GM13976 (cell line): ENCODE measurements at places on chromosomes 13 and 19.

DNA sequence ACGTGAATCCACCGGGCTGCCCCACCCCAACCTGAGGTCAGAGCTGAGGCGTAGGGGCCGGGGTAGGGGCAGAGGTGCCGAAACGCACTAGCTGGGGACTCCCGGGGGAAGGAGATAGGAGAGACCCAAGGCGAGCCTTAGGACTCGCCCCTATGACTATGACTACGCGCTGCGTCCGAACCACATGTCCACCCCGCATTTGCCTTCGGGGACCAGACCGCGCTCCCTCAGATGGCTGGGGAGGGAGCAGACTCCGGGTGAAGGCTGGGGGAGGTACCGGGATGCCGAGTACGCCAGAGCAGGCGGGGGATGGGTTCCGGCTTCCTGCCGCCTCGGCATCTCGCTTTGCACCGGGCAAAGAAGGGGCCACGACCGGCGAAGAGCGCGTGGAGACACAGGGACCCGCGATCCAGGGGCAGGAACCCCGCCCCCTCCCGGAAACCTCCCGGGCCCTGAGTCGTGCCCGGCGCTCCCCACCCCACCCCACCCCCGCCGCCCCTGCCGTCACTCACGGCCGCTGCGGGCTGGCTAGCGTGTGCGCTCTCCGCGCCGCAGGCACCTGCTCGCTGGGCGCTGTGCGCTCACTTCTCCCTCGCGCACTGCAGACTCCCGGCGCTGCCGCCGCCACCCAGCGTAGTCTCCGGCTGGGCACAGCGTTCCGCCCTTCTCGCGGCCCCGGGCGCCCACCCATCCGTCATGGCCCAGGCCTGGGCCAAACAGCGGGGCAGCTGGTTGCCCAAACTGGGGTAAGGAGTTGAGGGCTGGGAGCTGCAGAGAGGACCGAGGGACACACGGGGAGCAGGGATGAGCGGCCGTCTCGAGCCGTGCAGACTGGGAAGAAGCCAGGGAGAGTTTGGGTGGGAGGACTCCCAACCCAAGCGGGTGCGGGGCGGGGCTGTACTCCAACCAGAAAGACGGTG, 622 bp upstream of the VSTM2B start:
- DNase-seq: no peak

GRCh38 chr19:46713781-46714443, 3.0 kb downstream of the PRKD2 start:
- DNase-seq: peak; percentile 85

DNA sequence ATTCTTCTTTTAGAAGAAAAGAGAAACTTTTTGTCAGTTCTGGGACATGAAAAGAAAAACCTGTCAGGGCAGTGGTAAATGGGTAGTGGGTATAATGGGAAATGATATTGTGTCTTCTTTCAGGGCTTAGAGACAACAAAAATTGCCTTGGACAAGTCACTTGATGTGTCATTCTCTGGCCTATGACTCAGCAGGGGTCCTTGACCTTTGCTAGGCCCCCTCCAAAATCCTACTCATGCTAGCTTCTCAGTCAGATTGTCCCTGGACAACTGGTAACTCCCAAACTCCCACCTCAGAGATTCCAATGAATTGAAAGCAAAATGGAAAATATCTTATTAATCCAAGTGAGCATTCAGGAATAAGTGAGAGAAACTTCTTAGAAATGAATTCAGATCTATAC, 258.8 kb upstream of the SPRY2 start:
- DNase-seq: no peak

DNA sequence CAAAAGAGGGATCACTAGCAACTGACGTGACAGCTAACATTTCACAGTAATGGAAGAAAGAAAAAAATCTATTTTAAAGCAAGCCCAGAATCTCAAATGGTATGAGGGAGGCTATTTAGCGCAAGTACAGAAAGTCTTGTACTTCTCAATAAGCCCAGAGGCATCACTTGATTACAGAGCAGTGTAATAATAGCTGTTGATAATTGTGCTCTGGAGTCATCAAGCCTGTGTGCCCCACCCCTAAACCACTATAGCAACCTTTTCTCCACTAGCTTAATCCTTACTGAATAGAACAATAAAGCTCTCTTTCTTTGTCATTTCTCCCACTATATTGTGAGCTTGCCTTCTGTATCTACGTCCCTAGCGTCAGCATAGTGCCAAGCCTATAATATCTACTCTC, 56.6 kb downstream of the FREM2 start:
- DNase-seq: no peak

DNA sequence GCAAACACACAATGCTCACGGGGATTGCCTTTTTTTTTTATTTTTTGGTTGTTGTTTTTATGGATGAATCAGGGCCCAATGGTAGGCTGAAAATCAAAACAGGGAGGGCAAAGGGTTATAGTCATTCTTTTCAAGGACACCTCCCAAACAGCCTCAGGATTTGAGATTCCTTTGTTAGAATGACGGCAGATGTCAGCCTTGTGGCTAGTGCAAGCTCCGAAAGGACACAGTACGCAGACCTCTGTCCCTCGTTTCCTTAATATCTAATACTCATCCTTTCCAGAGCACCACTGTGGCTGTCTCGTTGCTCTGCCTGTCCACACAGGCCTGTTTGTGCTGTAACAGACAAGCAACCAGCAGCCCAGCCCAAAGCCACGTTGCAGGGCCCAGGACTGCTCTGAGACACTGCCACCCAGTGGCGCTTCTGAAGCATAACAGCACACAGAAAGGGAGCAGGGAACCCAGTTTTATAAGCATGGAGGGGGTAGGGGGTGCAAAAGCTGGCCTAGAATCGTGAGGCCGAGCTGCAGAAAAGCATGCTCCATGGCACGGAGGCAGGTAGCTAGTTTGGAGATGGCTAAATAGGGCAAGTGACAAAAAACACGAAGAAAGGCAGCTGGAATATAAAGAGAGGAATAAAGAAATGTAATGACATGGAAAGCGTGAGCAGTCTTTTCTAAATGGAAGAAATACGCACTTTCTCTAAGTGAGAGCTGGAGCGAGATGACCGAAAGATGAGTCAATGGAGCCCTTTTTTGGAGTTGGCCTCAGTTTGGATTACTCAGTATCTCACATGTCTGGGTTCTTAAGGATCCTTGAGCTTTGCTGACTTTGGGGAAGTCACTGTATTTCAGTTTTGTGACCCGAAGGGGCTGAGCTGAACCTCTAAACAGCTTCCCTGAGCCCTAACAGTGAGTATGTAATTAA, 40.7 kb upstream of the MEDAG start:
- peak; percentile 81 for DNase-seq

DNA sequence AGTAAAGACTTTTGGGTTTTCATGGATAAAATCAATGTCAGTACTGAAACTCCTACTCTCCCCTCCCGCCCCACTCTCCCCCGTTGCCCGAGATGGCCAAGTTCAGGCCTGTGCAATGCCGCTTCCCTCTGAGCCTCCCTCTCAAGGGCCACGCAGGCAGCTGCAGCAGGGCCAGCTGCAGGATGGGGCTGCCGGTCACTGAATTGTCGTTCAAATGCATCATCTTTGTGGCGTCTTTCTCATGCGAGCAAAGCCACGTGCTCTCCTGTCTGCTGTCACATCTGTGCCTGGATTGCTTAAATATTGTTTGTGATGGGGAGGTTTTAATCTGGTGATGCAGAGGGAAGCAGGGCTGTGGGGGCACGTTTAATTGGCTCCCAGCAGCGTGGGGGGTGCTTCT, 26.6 kb downstream of the SHISA2 start:
- DNase-seq: no peak

- DNase-seq: no peak
These were observed 169.5 kb downstream of the NUFIP1 start for GRCh38 chr13:44819772-44820171.

GRCh38 chr13:45316338-45316737, 24.6 kb downstream of the TPT1 start:
- DNase-seq: no peak

GRCh38 chr13:20608438-20609020, 41.6 kb downstream of the IFT88 start:
- no peak for DNase-seq

DNA sequence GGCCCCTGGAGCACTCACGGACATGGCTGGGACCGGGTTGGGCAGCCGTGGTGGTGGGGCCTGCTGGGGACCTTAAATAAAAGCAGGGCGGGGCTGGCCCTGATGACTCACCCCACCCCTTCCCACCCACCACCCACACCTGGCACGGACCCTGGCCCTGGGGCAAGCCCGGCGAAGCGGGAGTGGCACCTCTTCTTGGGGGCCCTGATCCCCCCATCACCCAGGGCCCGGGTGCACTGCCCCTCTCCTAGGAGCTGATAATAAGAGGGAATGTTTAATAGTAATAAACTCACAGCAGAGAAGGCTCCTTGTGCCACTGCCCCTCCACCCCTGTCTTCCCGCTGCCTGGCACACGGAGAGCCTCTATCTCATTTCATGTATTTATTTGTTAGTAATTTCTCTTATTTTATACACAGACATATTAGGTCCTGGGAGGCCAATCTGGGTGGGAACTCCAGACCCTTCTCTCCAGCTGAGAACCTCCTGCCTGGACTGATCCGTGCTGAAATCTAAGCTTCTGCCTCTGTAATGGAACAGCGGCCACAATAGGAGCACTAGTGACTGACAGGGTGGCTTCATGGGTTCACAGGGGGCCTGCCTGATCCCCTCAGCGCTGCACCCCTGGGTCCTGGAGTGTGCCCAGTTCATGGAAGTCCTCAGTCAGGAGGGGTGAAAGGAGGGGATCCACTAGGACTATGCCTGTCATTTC, at the start of gene LGALS7:
TSS of gene LGALS7 (minus strand) at position 49 of the 709 bp plus-strand sequence. CDS start at position 24, 25 bp downstream.
- DNase-seq: no peak

GRCh38 chr13:41568143-41568971, 111.0 kb downstream of the RGCC start:
- no peak for DNase-seq

DNA sequence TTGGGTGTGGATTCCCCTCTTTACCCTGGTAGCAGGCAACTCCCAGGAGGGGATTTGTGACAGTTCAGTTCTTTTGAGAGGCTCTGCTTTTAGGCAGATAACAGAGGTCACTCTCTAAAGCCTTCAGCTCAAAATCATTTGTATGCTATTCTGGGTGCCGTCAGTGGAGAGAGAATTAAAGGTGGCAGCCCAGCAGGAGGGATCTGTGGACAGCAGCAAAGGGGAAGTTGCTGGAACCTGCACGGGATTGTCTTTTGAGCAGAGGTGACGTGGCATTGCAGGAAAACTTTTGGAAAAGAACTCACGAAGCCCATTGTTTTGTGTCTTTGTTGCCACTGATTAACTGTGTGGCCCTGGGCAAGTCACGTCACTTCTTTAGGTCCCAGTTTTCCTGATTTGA, 62.4 kb upstream of the C1QTNF9 start:
- no peak for DNase-seq

DNA sequence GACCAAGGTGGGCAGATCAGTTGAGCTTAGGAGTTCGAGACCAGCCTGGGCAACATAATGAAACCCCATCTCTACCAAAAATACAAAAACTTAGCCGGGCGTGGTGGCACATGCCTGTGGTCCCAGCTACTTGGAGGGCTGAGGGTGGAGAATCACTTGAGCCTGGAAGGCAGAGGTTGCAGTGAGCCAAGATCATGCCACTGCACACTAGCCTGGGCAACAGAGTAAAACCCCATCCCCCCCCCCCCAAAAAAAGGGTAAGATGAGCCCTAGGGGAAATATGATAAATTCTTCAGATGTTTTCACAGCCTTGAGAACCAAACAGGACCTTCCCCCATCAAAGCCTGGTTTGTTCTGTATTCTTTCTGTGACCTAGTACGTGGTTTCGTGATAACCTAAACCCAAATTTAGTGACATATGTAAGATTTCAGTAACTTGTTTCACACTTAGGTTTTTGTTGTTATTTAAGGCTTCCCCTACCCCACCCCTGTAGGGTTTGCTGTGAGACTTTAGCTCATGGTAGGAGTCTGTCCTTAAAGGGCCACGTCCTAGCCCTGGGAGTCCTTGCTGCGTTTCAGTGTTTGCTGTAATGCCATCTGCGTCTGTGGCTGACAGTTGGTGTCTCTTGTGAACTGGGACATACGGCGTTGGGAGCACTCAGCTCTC, 49.6 kb downstream of the MYO9B start:
- peak; percentile 79 for DNase-seq

DNA sequence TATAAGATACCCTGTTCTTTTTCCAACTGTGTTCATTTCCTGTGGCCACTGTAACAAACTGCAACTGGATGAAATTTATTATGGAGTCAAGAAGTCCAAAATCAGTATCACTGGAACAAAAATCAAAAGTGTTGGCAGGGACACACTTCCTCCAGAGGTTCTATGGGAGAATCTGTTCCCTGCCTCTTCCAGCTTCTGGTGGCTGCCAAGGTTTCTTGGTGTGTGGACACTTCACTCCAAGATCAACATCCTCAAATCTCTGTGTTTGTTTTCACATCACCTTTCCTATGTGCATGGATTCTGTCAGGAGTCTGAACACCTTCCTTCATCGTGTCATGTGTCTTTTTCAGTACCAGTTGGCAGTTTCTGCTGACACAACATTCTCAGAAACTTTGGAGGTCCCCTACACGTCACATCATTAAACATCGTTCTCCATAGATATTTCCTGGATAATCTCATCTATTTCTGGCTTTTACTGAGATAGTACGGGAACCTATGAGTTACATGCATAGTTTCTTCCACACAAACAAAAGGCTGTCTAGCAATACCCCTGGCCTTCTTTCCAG, 15.2 kb upstream of the EFNB2 start:
- no peak for DNase-seq

DNA sequence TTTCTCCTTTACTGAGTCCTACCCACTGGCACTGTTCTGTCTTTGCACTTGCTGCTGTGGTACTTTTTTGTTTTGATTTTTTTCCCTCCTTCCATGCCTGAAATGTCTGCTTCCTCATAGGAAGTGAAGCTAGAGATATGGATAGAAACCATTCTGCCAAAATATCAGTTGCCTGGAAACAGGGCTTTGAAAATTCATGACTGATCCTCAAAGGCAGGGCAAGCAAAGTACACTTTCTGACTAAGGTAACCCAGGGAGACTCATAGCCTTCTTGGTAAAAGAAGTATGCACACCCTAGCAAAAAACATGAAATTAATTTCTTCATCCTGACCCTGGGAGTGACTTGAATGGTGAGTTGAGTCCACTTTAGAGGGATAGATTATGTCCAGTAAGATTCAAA, 329.8 kb downstream of the MYO16 start:
- DNase-seq: no peak

DNA sequence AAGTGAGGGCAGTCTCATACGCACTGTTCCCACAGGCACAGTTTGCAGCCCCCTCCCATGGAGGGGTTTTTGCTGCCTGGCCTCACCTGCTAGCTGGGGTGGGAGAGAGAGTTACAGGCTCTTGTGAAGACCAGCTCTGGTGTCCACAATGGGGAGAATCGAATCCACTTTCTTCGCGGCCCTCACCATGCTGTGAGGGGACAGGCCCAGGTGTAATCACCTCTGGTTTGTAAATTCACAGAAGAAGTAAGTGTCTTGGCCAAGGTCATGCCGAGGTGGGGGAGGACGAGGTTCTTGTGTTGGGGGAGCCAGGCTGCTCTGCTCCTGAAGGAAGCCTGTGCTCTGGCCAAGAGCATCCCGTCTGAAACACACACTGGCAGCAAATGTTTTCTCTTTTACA, 39.5 kb downstream of the TEX29 start:
- DNase-seq: no peak
